Right lobe of liver (tissue), 6 donors: ENCODE measurements at places on chromosomes 2 and 18. TPM values are rescaled to one million over a fixed set of nuclear protein-coding genes. Genes with fewer than 3 reads are reported as not detected.

INHA gene
- total RNA-seq, result not detected

RTP5 gene
- not detected for total RNA-seq

DNA sequence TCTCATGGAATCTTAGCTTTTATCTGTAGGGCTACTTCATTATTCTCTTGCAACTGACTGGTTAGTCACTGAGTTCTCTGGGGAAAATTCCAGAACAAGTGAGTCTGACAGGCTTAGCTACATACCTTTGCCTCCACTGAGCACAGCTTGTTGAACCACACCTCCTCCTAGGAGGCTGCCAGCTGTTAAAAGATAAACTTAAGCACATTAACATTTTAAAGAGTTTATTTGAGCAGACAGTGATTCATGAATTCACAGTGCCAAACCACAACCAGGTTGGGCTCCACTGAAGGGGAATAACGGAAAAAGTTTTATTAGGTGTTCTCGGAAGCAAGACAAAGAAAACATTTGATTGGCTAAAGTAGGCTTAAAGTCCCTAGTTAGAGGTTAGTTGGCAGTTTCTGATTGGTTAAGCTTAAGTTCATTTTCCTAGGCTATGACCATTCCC is 12.5 kb upstream of the SLC38A11 start:
- no peaks in the 10 kb centered on the region for H3K27me3 ChIP-seq
- H3K4me3 ChIP-seq, result no peak overlapping the region
- no peaks in the 10 kb centered on the region for H3K36me3 ChIP-seq
- H3K4me1 ChIP-seq, result no peaks in the 10 kb centered on the region

DNA sequence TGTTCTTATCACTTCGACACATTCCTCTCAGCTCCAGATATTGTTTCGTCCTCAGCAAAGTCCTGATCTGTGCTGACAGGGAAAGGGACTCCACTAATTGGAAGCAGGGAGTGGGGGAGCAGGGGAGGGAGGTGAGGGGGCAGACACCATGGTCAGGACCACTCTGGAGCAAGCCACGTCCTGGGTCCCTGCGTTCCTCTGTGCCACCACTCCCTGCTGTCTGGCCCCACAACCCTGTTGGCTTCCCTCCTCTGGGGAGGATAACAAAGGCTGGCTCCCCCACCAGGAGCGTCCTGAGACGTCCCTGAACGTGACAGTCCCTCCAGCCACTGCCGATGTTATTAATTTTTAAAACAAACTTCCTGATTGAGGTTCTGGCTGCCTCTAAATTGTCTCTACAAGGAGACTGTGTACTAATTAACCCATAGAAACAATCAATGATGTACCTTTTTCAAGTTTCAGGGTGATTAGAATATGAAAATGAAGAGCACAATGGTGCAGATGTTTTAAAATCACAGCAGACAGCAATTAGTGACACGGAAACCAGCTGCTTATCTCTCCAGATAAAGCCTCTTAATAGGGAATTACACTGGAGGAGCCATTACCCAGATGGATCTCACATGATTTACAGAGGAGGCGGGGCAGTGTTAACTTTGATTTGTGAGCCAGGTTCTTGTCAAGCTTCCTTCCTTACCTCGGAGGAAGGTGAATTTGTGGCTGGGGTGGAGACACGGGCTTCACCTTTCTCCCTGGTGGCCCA is 257.5 kb downstream of the SETBP1 start:
- no peak overlapping the region for H3K4me3 ChIP-seq
- no peak overlapping the region for H3K27ac ChIP-seq
- no peaks in the 10 kb centered on the region for H3K27me3 ChIP-seq
- no peak for DNase-seq
- H3K36me3 ChIP-seq, result no peaks in the 10 kb centered on the region
- peaks cover 4% of the 10 kb centered on the region for H3K4me1 ChIP-seq

GRCh38 chr2:230982528-230982927 is 13.4 kb upstream of the SPATA3 start:
- no peaks in the 10 kb centered on the region for H3K27me3 ChIP-seq
- H3K36me3 ChIP-seq, result no peaks in the 10 kb centered on the region
- H3K4me1 ChIP-seq, result no peaks in the 10 kb centered on the region
- no peak overlapping the region for H3K27ac ChIP-seq
- peak; percentile 18 for DNase-seq

DNA sequence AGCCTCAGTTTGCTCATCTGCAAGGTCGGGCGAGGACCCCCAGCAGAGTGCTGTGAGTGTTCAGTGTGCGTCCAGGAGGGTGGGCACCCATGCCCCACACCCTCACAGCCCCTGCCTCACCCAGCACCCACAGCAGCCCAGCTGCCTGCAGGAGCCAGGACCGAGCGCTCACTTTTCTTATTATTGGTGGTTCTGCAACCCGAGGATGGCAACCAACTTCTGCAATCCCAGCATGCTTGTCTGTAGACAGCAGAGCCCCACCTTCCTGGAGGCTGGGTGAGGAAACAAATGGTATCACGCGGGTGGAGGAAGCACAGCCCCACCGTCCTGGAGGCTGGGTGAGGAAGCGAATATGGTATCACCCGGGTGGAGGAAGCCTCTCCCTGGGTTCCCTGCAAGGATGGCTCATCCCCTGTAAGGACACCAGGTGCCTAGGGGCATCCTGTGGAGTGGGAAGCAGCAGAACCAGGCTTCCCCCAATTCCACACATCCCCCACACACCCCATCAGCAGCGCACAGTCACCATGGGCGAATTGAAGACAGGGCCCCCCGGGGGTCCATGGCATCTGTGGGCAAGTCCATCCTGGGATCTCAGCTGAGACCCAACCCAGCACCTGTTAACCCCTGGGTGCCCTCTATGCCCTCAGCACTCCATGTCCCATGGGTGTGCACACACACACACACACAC is 220.5 kb upstream of the RAB6C start:
- no peak overlapping the region for H3K27ac ChIP-seq
- no peak for DNase-seq
- H3K4me1 ChIP-seq, result no peaks in the 10 kb centered on the region
- H3K4me3 ChIP-seq, result peak overlapping the region; percentile 27
- H3K36me3 ChIP-seq, result no peaks in the 10 kb centered on the region

PROKR1 gene
- not detected for total RNA-seq

ELOA2 gene
- total RNA-seq, result not detected

DNA sequence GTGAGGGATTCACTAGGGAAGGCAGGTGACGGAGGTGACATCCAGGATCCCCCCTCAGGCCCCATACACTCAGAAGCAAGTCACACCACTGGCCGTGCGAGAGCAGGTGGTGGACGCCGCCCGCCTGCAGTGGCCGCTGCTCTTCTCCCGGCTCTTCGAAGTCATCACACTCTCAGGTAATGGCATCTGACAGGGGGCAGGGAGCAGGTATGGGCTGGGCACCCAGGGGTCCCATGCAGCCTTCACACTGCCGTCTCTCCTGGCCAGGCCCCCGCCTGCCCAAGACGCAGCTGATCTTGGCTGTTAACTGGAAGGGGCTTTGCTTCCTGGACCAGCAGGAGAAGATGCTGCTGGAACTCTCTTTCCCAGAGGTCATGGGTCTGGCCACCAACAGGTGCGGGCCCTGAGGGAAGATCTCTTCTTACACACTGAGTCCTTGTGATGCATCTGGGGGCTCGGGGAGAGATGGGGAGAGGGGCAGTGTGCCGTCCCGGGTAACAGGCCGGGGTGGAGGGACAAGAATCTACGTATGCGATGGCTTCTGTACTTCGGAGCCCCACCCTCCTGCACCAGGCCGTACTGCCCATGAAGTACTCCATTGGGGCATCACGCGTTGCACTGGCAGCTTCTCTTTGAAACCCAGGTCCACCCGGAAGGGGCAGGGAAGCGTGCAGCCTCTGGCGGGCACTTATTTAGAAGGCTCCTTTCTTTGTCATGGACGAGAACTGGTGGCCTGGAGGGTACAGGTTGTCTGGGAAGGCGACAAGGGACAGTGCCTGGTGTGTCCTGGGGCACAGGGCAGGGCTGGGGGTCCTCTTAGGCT is 18.8 kb upstream of the GPR17 start:
- H3K27ac ChIP-seq, result no peak overlapping the region
- no peaks in the 10 kb centered on the region for H3K27me3 ChIP-seq
- H3K4me3 ChIP-seq, result no peak overlapping the region
- no peaks in the 10 kb centered on the region for H3K4me1 ChIP-seq

DNA sequence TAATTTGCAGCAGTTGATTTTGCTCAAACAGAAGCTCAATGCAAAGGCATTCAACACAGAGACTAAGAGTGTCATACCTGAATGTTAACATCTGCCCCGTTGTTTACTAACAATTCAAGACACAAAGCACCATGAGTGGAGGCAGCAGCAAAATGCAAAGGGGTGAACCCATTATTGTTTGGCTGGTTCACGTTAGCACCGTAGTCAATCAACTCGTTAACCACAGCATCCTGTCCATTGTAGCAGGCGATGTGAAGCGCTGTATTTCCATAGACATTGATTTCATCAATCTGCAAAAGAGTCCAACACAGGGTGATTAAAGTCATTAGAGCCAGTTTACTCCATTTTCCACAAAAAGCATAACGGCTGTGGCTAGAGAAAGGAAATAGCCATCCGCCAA is 189.3 kb downstream of the ANKRD44 start:
- H3K4me3 ChIP-seq, result no peak overlapping the region
- no peaks in the 10 kb centered on the region for H3K4me1 ChIP-seq
- no peak for DNase-seq
- no peaks in the 10 kb centered on the region for H3K36me3 ChIP-seq

DNA sequence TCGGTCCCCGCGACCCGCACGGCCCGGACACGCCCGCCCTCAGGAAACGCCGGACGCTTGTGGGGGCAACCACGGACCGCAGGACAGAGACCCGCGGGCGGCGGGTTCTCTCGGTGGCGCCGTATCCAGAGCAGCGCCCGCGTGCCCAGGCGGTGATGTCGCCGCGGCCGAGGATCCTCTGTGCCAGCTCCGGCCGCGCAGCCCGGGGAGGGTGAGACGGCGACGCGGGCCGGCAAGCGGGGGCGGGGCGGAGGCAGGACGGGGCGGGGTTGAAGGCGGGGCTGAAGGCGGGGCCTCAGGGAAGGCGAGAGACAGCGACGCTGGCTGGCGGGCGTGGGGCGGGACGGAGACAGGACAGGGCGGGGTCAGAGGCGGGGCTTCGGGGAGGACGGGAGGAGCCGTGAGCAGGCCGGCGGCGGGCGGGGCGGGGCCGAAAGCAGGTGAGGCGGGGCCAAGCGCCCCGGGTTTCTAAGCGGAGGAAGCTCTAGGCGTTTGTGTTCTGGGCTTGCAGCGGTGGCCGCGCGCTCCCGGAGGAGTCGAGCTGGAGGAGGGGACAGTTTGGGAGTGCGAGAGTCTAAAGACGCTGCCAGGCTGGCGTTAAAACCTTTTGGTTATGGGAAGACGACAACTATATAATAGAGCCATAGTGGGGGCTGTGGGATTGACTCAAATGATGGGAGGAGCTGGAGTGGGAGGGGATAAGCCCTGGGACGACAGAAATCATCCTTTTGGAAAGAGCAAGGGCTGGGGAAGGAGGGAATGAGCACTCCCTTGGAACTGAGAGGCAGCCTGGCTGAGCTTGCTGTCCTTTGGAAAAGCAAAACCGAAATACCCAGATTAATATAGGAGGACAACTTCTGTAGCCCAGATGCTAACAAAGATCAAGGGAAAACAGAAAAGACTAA is at the start of gene DSEL:
DSEL (minus strand) TSS at position 182 of the 905 bp plus-strand sequence. CDS start 2,112 bp downstream, outside the sequence.
- H3K36me3 ChIP-seq, result no peaks in the 10 kb centered on the region
- H3K4me3 ChIP-seq, result peak within 1 kb of the TSS; percentile 79
- DNase-seq, result peak; percentile 99
- peak within 1 kb of the TSS; percentile 89 for H3K27ac ChIP-seq
- no peaks in the 10 kb centered on the region for H3K27me3 ChIP-seq
- peaks cover 5% of the 10 kb centered on the region for H3K4me1 ChIP-seq

- no peaks in the 10 kb centered on the region for H3K36me3 ChIP-seq
- H3K4me1 ChIP-seq, result no peaks in the 10 kb centered on the region
- H3K27ac ChIP-seq, result no peak overlapping the region
These were observed 598.2 kb upstream of the SYT4 start for GRCh38 chr18:43875511-43875910.

TUBA3E gene
- total RNA-seq, result not detected

DNA sequence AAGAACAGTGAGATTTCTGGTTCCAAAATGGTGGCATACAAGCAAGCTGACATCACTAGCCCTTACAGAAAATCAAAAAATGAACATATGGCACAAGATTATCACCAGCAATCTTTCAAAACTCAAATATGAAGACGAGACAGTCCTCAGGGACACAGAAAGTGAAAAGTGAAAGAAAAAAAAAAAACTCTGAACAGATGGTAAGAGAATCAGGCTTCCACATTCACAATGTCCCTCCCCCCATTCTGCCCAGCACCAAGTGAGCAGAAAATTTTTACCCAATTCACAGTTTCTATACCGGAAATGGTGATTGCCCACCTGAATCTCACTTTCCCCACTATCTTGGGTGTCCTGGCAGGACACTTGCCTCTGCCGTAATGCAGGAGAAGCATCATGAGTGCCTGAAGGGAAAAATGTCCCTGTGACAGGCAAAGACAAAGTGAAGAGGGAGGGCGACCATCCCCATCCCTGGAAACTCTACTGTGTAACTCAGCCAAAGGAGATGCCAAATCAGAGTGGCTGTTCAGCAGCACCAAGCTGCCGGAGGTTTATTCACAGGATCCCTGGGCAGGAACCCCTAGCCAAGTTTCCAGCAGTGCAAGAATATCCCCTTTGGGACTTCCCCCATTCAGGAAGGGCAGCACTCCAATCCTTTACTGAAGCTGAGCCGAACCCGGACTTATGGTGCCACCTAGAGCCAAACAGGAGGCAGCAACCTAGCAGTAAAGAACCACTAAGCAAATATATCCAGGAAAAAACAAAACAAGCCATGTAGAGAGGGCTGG is 312.2 kb downstream of the LRATD1 start:
- H3K27me3 ChIP-seq, result no peaks in the 10 kb centered on the region
- H3K27ac ChIP-seq, result no peak overlapping the region
- DNase-seq, result no peak
- H3K36me3 ChIP-seq, result no peaks in the 10 kb centered on the region

GRCh38 chr2:120830096-120830830 is 94.6 kb downstream of the GLI2 start:
- no peak overlapping the region for H3K27ac ChIP-seq
- H3K36me3 ChIP-seq, result no peaks in the 10 kb centered on the region
- DNase-seq, result no peak

GRCh38 chr18:25223899-25224886 is 127.8 kb downstream of the ZNF521 start:
- H3K27me3 ChIP-seq, result no peaks in the 10 kb centered on the region
- H3K36me3 ChIP-seq, result no peaks in the 10 kb centered on the region
- no peak for DNase-seq
- no peak overlapping the region for H3K4me3 ChIP-seq
- H3K4me1 ChIP-seq, result no peaks in the 10 kb centered on the region

DTNA gene
- total RNA-seq, result 29.4 TPM

KLHL41 gene
- total RNA-seq, result 0.22 TPM

TIGD1 gene
- total RNA-seq, result 1.4 TPM

GRCh38 chr2:218320704-218321336 is 28.5 kb upstream of the TMBIM1 start:
- no peak overlapping the region for H3K4me3 ChIP-seq
- H3K4me1 ChIP-seq, result no peaks in the 10 kb centered on the region
- no peak for DNase-seq
- H3K27ac ChIP-seq, result no peak overlapping the region
- H3K36me3 ChIP-seq, result no peaks in the 10 kb centered on the region

DNA sequence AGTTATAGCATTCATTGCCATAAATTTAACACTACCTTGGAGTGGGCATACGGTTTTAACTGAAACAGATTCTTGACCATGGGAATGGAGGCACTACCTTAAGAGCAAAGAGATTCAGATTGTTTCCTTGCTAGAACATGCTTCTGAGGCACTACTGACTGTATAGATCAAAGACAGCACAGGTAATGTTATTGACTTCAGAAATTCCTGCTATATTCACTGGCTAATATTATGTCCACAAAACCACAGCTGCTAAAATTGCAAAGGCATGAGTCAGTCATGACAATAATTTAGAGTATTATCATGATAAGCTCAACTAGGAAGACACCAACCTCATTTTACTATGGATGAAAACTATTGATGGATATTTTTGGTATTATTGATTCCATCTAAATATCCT is 39.4 kb downstream of the SLC8A1 start:
- H3K27me3 ChIP-seq, result no peaks in the 10 kb centered on the region
- no peak overlapping the region for H3K4me3 ChIP-seq
- H3K4me1 ChIP-seq, result no peaks in the 10 kb centered on the region
- no peak for DNase-seq
- H3K36me3 ChIP-seq, result no peaks in the 10 kb centered on the region
